ENCODE measurements at places on chromosomes 6 and 20.

- peak; percentile 57 for DNase-seq
These were observed 122.6 kb upstream of the IFNGR1 start for GRCh38 chr6:137341681-137342195.

DNA sequence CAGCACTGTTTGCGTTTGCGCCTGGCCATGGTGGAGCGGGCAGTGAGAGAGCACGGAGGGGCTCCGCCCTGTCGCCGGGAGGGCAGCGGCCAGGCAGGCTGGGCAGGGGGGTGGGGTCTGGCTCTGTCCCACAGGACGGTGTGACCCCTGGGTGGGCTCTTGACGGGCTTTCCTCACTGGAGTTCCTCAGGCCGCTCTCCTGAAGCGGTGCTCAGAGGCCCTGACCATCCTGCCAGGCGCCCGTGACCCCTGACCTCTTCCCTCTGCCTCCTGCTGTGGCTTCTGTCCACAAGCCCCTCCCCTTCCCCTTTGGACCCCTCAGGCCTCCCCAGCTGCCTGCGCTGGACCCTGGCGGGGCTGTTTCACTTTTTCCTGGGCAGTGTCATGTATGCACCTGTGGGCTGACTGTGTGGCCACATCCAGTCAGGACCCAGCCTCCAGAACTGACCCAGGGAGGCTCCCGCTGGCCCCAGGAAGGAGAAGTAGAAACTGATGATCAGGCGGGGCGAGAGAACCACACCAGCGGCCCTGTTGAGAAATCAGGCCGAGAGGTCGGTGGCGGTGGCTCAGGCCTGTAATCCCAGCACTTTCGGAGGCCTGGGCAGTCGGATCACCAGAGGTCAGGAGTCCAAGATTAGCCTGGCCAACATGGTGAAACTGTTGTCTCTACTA, 1.2 kb downstream of the OGFR start:
- DNase-seq, result no peak

GRCh38 chr6:170279977-170280688, 10.7 kb downstream of the DLL1 start:
- no peak for DNase-seq

GRCh38 chr6:16238963-16239797, 793 bp downstream of the GMPR start:
- peak; percentile 4 for DNase-seq

- DNase-seq, result no peak
These were observed 42.0 kb downstream of the PNLDC1 start for GRCh38 chr6:159842035-159842434.

- DNase-seq, result no peak
These were observed 114.5 kb upstream of the SCGN start for GRCh38 chr6:25537349-25538018.

GRCh38 chr20:37142708-37143107, 36.4 kb upstream of the RPN2 start:
- DNase-seq, result no peak

DNA sequence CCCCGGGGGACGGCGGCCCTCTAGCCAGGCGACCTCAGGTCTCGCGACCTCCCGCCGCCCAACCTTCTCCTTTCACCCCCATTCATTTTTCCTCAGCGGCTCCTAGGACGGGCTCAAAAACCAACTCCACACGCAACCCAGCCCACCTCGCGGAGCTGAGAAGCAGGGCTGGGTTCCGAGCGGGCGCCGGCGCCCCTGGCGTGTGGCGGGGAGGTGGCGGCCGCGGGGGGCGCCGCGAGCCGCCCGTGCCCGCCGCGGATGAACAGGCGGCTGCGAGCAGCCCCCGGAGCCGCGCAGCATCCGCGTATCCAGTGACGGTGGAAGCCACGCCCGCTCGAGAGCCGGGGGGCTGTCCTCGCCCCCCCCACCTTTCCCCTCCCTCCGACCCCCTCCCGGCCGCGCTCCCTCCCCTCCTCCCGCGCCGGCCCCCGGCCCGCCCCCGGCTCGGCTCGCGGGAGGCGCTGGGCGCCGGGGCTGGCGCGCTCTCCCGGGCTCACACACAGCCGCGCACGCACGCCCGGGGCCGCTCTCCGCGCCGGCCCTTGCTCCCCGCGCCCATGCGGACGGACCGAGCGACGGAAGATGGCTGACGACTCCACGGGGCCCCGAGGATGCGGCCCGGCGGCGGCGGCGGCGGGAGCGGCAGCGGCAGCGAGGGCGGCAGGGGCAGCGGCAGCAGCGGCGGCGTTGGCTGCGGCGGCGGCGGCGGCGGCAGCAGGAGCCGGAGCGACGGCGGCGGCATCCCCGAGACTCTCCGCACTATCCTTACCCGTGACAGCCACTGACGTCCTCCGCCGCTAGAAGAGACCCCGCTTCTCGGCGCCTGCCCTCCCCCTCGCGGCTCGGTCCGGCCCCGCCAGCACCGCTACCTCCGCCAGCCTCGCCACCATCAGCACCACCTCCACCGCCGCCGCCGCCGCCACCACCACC, at the start of gene SOBP:
Gene SOBP, plus strand, starts transcription at position 482 of the 930 bp plus-strand sequence. CDS start 500 bp downstream, outside the sequence.
- peak; percentile 25 for DNase-seq

GRCh38 chr20:31560094-31560745, 44.9 kb upstream of the ID1 start:
- peak; percentile 81 for DNase-seq

DNA sequence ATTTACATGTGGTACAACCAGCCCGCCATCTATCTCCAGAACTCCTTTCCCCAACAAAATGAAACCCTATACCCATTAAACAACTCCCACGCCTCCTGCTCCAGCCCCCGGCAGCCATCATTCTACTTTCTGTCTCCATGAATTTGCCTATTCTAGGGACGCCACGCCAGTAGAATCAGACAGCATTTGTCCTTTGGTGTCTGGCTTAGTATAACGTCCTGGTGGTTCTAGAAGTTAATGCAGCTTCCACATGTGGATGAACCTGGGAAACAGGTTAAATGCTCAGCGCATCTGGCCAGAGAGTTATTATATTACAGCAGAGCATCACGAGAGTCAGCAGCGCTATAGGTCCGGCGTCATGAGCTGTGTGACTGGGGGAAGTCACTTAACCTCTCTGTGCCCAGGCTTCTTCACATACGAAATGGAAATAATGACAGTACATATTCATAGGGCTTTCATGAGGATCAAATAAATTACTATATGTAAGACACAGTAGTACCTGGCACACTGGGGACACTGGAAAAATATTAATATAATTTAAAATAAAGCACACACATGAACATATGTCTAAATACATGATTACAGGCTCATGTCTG, 178.7 kb upstream of the TAB2 start:
- no peak for DNase-seq

- DNase-seq, result no peak
These were observed 23.9 kb upstream of the AHI1 start for GRCh38 chr6:135521431-135521830.

- no peak for DNase-seq
These were observed 922.8 kb upstream of the GJE1 start for GRCh38 chr6:141209890-141210289.

DNA sequence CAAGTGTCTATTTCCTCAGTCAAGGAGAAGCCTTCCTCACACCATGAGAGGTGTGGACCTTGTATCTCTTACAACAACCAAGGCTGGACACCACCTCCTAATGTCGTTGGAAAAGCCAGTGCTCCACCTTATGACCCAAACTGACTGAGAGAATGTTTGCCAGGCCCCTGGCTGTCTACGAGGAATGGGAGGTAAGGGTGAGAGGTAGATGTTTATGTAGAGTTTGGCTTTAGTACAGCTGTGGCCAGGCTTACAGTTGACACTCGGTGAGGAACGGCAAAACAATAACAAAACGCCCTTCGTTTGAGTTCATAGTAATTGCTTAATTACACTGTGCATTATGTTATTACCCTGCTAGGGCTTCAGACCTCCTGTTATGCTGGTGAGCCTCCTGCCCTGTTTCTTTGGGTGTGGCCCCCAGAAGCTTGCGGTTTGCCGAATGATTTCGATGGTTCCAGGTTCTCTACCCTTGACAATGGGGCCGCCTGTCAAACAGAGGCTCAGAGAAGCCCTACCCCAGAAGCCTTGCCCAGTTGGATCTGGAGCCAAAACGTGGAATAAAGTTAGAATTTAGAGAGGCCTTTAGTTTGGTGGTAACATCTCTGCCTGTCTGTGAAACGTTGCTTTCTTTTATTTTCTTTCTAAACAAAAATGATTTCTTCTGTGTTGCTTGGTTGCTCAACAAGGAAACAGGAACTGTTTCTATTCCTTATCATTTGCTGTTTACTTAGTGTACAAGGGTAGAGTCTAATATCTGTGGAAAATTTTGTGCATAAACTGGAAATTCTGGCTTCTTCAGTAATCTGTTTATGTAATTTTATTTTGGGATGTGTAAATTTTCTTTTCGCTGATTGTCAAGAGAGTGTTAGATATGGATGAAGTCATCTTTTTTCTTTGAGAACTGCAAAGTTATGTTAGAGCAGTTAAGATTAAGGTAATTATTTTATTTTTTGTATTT, 60.4 kb upstream of the FOXQ1 start:
- DNase-seq, result no peak

- peak; percentile 69 for DNase-seq
These were observed 61.5 kb downstream of the GPX5 start for GRCh38 chr6:28586962-28587745.

GRCh38 chr6:33276864-33277662, at the start of gene B3GALT4:
B3GALT4 (plus strand) TSS chr6:33277123; CDS start chr6:33277420, 297 bp downstream.
- peak; percentile 74 for DNase-seq

DNA sequence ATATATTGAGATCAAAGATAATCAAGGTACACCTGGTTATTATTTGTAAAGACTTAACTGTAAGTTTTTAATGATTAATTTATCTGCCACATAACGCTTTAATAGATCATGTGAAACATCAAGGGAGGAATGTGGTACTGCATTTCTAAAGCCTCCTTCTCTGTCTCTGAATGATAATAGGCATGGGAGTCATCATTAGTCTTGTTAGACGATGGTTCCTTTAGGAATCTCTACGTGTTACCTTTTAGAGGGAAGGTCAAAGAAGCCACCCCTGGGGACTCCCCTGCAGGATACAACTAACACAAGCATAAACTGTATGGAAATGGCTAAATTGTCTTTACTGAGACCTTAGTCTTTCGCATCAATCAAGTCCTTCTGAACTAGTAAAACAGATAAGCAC, 173.6 kb upstream of the MCHR2 start:
- DNase-seq, result no peak

DNA sequence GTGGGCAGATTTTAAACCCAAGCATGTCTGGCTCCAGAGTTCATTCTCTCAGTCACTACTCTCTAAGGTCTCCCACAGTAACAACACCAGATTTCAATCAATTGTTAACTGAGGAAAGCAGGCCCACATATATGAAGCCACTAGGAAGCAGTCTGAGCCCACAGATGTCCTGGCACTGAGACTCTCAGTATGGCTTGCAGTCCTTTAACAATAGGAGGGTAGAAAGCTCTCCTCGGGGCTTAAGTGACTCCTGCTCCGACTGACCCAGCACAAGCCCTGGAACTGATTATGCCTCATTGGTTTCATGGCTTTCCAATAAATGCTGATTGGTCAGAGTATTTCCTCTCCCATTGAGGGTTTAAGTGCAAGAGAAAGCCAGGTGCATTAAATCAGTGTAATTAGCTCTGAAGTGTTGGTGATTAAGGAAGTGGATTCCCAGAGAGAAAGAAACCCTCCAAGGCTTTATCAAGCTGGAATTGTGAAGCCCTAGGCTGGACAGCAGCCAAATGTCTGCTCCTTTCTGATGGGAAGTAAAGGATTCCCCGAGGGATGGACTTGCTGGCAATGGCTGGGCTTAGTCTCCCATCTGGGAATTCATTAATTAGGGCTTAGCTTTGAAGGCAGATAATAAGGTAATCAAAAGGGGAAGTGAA, 76.6 kb upstream of the PROKR2 start:
- no peak for DNase-seq

DNA sequence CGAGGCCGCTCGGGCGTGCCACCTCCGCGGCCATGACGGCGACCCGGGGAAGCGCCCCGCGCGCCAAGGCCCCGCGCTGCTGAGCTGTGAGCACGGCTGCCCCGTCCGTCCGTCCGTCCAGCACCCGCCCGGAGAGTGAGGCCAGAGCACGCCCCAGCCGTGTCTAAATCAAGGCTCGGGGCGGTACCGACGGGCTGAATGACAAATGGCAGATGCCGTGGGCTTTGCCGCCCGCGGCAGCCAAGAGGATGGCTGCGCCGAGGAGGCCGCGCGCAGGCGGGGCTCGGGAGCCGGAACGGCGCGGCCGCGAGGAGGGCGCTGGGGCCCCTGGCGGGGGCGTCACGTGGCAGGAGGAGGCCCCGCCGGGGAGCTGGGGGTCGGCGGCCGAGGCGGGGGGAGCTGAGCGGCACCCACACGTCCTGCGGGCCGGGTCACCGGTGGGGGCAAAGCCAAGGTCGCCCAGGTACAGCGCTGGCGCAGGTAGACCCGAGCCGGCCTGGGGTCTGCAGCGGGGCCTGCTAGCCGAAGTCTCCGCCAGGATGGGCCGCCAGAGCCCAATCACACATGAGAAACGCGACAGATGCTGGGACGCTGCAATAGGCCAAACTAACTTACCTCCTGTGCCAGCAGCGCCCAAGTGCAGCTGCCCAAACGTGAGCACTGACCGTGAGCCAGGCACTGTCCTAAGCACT, at the start of gene PLAGL1:
Gene PLAGL1, minus strand, starts transcription at position 140 of the 692 bp plus-strand sequence. CDS start 60,123 bp downstream, outside the sequence.
- DNase-seq, result peak; percentile 15

DNA sequence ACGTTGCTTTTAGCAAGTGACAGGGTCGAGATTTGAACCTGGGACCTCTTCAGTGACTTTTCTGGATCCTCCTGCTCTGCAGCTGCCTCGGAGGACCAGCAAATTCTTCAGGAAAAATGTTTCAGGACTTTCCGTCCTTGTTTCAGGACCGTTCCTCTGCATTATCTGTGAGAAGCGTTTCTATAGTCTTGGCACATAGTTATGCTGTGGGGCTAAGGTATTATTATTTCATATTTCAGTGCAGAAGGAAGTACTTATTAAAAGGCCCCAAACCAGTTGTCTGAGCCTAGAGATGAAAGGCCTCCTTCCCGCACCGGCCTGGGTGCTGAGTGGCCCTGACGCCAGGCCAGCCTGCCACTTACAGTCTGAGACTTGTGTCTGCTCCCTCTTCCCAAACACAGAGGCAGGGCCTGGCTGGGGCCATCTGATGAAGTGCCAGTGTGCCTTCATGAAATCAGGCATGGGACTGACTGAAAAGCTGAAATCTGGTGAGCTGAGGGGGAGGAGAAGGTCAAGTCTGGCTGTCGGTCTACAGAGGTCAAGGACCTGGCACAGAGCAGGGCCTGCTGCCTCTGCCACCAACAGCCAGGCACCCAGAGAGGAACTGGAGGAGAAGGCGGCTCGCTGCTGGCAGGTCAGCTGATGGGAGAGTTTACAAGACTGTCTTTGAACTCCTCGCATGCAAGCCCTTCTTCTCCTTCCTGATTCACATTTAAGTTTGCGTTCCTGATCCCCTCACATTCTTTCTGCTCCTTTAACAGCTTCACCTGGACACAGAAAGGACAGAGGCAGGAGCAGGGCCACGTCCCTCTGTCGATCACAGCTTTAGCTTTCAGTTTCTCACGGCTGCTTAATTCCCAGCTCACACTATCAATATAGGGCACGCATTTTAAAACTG, 8.9 kb upstream of the QKI start:
- peak; percentile 6 for DNase-seq

DNA sequence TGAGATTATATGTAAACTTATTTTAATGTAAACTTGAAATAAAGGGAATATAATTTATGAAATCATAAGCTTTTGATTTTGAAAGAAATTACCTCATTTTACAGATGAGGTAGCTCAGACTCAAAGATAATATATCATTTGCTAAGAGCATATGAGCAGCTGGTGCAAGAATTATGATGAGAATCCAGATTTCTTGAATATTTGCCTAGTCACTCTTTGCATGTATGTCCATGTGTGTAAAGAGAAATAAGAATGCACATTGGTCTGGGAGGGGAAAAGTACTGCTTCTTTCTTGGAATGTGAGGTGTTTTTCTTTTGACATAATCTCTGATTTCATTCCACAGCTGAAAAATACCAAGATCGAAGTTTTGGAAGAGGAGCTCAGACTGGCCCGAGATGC, 11.1 kb upstream of the SNRNP48 start:
- no peak for DNase-seq
